ENCODE measurements at places on chromosomes 3 and 15.

- DNase-seq, result no peak
Measured at GRCh38 chr3:30539206-30539605, 67.2 kb upstream of the TGFBR2 start.

- no peak for DNase-seq
Measured at GRCh38 chr3:185084901-185085300, 68.0 kb downstream of the C3orf70 start.

DNA sequence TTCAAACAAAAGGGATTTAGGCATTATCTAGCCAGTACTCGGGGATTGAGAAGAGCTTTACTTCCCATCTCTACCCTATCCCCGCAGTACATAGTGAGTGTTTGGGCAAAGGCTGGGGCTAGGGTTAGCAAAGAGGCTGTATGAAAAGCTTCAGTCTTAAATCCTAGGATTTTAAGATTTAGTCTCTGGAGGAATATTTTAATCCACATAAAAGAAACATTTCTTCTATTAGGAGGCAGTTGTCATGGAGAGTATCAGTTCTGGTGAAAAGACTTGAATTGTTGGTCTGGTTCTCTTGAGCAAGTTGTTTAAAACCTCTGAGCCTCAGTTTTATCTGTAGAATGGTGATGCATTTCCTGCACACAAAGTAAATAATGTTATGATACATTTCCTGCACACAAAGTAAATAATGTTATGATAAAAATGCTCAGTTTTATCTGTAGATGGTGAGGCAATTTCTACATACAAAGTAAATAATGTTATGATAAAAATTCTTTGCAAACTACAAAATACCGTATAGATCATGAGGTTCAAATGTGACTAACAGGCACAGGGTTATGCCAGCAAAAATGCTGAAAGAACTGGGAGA, 53.9 kb upstream of the ZBED2 start:
- no peak for DNase-seq

DNA sequence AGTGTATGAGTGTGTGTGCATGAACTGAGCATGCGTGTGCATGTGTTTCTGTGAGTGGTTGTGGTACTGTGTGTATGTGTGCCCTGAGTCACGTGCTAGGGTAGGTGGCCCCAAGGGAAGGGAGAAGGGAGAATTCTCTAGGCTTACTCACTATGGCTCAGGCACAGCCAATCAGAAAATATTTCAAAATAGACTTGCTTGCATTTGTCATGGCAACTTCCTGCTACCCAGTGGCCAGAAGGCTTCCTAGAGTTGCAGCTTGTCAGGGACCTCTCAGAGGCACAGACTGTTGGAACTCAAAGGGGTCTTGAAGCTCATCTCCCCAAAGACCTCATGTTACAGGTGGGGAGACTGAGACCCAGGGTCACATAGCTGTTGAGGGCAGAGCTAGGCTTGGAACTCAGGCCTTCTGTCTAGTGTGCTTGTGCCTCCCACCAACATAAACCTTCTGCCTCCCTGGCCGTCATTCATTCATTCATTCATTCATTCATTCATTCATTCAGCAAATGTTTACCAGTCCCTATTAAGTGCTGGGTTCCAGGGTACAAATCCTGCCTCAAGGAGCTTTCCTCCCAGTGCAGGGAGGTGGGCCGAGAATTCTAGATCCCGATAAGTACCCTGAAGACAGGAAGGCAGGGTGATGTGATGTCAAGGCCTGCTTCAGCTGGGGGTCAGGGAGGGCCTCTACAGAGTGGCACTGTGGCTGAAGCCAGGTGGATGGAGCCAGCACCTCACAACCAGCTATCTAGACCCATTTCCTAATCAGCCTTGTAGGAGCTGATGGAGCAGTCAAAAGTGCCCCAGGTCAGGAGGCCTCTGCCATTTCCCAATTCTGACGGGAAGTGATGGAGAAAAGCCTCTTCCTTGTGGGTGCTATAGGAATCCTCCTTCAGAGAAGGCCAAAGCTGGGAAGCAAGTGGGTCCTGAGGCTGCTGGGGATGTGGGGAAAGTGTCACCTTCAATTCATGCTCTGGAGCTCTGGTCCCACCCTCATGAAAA, 10.9 kb upstream of the RFT1 start:
- DNase-seq, result no peak

DNA sequence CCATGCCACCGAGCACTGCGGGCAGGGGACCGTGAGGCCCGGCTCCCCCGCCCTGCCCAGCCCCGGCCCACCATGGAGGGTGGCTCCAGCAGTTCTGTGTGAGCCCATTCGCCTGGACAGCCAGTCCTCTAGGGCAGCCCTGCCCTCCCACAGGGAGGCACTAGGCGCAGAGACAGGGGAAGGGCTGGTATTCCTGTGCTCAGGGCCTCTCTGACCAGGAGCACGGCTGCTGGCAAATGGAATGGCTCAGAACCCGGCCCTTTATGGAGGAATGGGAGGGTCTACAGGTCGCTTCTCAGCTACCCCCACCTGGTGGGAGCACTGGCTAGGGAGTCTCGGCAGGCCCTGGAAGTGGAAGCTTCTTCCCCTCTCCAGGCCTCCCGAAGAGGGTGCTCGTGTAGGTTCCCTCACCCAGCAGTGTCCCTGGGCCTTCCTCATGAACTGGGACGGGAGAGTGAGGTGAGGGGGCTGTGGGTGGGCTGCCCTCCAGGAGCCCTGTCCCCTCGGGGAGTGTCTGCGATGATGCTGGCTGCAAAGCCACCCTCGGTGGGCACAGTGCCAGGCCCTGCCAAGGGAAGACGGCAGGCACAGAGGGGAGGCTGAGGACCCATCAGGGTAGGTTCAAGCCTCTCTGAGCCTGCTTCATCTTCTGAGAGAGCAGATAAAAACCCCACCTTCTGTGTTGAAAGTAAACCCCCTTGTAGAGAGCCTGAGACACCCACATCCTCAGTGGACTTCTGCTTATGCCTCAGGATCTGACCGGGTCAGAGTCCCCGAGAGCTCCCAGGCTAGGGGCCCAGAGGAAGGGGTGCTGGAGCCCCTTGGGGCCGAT, 1.5 kb downstream of the MELTF start:
- DNase-seq, result no peak

DNA sequence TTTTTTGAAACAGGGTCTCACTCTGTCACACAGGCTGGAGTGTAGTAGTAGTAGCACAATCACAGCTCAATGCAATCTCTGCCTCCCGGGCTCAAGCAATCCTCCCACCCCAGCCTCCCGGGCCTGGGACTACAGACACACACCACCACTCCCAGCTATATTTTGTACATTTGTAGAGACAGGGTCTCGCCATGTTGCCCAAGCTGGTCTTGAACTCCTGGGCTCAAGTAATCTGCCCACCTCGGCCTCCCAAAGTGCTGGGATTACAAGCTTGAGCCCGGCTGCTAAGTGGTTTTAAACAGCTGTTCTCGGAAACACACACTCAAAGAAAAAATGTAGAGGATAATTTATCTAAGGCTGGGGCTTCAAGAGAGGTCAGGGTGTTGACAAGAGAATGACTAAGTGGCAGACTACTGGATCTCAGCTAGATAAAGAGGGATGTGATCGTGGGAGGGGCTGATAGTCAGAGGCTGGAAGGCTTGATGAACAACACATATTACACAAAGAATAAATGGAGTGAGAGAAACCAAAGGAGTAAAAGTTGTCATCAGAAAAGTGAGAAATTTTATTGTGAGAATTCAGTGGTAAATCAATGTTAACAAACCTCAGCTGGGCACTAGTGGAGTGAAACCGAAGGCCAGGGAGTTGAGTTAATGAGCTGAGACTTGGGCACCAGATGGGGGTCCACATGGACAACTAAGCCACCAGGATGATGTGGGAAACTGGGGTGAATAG, 6.7 kb downstream of the CCR5AS start:
- no peak for DNase-seq

- no peak for DNase-seq
Measured at GRCh38 chr15:69304182-69304545, 5.5 kb downstream of the PAQR5 start.

GRCh38 chr3:125128861-125129501, 73.2 kb upstream of the HEG1 start:
- DNase-seq, result no peak

GRCh38 chr15:56098195-56098863, 104.9 kb upstream of the NEDD4 start:
- no peak for DNase-seq

DNA sequence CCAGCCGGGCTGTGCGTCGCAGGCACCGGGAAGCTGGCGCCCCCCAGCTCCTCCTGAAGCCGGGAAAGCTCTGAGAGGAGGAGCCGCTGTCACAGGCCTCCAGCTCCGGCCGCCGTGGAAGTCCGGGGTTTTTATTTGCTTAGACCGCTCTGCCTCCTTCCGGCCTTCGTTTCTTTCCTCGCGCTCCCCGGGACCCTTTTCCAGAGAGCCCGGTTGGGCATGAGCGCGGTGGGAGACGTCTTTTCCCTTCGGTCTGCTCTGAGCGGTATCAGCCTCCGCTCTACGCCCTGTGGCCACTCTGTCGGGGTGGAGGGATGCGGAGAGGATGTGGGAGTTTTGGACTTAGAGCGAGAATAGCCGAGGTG, 559 bp downstream of the SENP5 start:
- DNase-seq, result no peak

GRCh38 chr3:197854596-197855343, 63.7 kb downstream of the LRCH3 start:
- DNase-seq, result no peak

- DNase-seq, result no peak
Measured at GRCh38 chr3:57810471-57811137, 54.5 kb downstream of the SLMAP start.

DNA sequence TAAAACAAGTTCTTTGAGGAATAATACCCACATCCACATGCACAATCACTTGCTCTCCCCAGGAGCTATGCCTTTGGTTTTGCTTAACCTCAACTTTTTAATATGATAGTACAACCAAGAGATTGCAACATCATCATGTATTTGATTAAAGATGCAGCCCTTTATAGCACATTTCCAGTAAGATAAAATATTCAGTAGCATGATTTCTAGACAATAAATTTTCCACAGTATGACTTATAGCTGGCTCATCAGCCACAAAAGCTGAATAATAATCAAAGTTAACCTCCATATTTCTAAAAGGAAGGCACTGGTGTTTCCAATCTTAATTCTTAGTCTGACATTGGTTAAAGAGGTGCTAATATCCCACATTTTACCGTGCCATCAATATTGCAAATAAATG, 622.5 kb downstream of the TBL1XR1 start:
- DNase-seq, result no peak

- DNase-seq, result no peak
Measured at GRCh38 chr3:108833611-108834010, 11.0 kb downstream of the TRAT1 start.

- DNase-seq, result no peak
Measured at GRCh38 chr3:117439812-117440211, 730.2 kb downstream of the TUSC7 start.

DNA sequence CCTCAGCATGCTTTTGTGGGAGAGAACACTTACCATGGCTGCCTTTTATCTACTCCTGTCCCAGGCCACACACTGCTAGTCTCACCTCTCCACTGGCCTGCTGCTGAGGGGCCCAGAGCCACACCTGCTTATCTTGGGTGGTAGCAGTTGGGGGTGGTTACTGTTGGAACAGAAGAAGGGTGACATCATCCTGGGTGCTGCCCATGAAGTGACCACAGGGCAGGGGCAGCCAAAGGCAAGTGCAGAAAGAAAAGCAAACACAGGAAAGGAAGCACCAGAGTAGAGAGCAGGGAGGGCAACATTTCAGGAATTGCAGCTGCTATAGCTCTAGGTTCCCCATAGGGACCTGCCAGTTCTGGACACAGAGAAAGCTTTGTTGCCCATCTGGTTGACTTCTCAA, 345.2 kb downstream of the VPS13C start:
- no peak for DNase-seq
